Stimulated activated effector memory CD8-positive, alpha-beta T cell treated with anti-CD3 and anti-CD28 coated beads, Interleukin-12 subunit alpha, Interleukin-12 subunit beta, amount 100 ng/mL, for 72 hours (primary cell): ENCODE measurements at places on chromosomes 12 and 14.

DNA sequence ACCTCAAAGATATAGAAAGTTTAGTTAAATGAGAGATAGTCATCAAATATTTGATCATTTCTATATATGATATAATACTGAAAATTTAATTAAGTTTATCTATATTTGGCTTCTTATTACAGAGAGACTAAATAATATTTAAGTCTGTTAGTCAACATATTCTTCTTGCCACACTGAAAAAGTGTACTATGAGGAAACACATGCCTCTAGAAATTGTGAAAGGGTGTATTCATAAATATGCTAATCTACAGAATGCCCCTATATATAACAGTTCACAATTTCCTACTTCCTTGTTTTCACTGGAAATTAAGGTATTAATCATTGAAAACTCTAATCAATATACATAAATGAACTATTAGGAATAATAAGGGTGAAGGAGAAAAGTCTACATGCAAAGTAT, 31.4 kb upstream of the ETV6 start:
- no peak for DNase-seq

DNA sequence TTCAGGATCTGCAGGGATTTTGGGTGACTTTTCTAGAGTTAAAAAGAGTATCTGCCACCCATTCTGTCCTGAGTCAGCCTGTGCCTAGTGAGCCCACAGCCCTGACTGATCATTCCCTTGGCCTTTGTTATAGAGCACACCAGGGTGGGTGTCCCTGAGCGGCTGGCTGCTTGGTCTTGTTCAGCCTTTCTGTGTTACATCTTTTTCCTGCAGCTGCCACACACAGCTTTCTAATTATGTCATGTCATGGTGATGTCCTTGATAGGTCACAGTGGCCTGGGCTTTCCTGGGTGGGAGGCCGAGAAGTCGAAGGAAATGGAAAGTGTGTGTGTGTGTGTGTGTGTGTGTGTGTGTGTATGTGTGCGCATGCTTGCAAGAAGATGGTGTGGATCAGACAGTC, 293.2 kb upstream of the CRY1 start:
- DNase-seq: no peak

- DNase-seq: no peak
Observed at GRCh38 chr14:69232388-69232787, 27.6 kb upstream of the GALNT16 start.

- DNase-seq: no peak
Observed at GRCh38 chr12:20220339-20220738, 148.0 kb upstream of the PDE3A start.

DNA sequence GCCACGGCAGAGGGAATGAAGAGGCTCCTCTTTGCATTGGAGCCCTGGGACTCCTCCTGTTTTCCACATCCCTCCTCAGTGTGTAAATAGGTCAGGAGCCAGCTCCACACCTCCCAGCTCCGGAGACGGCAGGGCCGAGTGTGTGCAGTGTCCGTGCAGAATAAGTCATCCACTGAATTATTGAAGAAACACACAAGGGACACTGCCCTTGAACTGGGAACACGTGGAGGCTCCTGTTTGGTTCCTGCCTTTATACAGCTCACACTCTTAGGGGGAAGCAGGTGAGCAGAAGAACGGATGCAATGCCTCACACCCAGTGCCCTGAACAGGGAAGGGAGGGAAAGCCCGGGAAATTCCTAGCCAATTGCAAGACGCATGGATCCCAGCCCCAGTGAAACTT, 10.4 kb upstream of the FZD10 start:
- no peak for DNase-seq

- no peak for DNase-seq
Observed at GRCh38 chr12:127570387-127570786, 696.6 kb upstream of the TMEM132C start.

DNA sequence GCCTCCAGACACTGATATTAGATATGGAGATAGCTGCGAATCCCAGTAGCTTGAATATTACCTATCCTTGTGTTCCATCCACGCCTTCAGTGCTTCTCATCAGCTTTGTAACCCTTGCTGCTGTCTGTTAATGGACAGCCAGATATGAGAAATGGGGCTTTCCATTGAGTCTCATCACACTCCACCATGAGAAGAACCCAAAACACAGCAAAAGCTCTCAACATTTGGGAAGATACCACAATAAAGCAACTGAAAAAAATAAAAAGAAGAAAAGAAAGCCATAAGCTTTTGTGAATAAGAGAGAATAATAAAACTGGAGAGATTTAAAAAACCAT, 225.4 kb downstream of the GALC start:
- DNase-seq: no peak

DNA sequence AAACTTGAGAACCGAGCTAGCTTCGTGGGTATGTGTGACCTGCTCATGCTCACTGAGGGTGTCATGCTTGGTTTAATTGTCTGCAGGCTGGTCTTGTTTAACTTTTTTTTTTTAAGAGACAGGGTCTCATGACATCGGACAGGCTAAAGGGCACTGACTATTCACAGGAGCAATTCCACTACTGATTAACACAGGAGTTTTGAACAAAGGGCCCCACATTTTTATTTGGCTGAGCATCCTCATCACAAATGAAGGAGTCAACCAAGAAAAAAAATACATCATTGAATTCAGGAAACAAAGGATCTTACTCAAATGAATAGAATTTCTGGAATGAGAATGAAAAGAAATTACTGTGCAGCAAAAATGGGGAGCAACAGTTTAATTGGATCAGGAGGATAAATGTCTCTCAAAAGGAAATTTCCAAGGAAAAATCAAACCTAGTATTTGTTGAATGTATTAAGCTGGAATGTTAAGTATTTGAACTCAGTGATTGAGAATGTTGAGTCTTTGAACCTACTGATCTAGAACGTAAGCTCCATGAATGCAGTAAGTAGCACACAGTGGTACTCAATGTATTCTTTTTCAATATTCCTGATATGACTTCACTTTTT, 20.8 kb upstream of the PYROXD1 start:
- no peak for DNase-seq

- no peak for DNase-seq
Observed at GRCh38 chr12:49889361-49890095, 14.2 kb downstream of the FAIM2 start.

GRCh38 chr14:78130356-78130755, 39.8 kb upstream of the NRXN3 start:
- DNase-seq: no peak

DNA sequence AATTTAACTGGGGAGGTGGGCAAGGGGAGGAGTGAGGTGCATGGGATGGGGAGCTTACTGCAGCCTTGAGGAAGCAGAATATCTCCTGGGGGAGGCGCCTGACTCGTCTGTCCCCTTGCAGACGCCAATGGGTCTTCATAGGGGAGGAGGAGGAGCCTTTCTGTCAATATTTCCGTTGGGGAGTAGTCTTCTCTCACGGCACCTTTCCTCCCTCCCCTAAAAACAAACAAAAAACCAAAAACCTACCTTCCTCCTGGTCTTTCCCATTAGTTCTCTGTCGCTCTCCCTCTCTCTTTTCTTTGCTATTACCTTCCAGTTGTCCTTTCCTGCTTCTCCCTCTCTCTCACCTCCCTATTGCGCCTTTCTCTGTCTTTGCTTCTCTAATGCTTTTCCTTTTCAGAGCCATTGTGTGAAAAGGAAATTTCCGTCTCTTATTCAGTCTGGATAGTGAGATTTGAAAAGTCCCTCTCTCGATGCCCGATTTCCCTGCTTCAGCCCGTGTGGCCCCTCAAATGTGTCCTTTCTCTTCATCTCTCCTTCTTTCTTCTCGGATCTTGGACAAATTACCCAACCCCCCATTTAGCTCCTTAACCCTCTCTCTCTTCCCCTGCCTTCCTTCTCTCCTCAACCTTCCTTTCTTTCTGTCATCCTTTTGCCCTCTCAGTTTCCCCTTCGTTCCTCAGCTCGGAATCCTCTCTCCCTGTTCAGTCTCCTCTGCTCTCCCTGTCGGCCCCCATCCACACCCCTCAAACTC, 5.9 kb downstream of the GPR84 start:
- no peak for DNase-seq

DNA sequence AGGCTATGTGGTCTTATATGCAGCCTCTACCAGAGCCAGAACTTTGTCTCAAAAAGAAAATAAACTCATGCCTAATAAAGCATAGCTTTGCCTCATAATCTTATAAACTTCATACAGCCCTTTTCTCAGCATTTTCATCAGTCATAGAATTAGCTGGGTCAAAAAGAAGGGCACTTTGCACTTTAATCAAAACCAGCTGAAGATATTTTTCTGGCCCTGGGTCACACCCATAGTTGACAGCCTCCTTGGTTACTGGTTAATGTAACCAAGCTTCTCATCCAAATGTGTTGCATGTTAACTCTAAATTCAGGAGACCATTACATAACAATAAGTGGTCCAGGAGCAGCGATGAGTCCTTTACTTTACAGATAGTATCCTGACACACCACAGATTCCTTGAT, 558.2 kb downstream of the FLRT2 start:
- DNase-seq: no peak

- peak; percentile 36 for DNase-seq
Observed at GRCh38 chr12:123937707-123938591, 34.7 kb downstream of the CCDC92 start.

- no peak for DNase-seq
Observed at GRCh38 chr12:122846622-122847515, 11.6 kb downstream of the HIP1R start.

DNA sequence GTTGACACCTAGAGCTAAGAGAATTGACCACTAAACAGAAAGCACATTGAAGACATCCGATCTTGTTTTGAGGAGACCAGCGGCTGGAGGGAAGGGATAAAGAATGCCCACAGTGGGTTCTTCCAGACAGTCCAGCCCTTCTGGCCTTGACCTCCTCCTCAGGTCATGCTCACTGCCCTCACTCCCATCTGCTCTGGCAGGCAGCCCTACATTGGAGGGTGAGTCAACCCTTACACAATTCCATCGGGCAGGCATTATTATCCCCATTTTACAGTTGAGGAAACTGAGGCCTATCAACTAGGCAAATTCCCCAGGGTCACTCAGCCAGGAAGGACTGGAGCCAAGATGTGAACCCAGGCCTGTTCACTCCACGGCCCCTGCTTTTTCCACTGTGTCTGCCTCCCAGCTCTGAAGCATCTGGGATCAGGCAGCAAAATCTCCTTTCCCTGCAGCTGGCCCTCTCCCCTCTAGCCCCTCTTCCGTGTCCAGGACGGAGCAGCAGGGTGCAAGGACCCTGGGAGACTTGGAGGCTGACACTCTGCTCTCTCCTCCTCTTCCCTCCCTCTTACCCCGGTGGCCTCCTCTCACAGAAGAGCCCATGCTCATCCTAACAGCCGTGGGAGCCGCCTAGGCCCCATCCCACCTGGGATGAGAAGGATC, 5.3 kb downstream of the SCNN1A start:
- no peak for DNase-seq

DNA sequence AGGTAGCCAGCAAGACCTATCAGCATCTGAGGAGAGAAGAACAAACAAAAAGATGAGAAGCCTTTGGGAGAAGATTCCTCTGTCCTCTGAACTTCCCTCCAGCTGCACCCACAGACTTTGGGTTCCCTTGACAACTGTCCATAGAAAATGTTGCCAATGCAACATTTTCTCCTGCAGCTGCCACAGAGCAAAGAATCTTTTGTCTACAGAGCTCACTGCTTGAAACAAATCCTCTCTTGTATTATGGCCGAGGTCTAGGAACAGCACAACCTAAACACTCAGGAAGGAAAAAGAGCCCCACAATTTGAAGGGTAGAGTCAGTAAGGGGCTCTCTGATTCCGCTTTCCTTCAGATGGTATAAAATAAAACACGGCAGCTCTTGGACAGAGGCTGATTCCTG, 14.3 kb downstream of the POMT2 start:
- no peak for DNase-seq

GRCh38 chr12:12839873-12840579, 26.9 kb downstream of the DDX47 start:
- no peak for DNase-seq

DNA sequence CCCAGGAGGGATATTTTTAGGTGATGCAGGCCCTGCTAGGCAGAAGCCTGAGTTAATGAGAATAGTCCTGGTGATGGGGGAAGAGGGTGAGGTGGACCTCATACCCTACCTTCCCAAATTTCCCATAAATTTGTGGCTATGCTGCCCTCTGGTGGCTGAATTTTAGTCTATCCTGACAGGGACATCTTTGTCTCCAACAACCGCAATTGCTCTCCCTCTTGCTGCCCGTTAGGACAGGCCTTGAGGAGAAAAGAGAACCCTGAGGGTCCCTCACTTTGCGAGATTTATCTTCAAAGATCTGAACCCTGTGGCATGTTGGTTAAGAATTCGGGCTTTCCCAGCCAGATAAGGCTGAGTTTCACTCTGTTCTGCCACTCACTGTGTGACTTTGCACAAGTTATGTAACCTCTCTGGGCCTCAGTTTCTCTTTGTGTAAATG, 9.8 kb upstream of the ZNF385A start:
- DNase-seq: no peak

DNA sequence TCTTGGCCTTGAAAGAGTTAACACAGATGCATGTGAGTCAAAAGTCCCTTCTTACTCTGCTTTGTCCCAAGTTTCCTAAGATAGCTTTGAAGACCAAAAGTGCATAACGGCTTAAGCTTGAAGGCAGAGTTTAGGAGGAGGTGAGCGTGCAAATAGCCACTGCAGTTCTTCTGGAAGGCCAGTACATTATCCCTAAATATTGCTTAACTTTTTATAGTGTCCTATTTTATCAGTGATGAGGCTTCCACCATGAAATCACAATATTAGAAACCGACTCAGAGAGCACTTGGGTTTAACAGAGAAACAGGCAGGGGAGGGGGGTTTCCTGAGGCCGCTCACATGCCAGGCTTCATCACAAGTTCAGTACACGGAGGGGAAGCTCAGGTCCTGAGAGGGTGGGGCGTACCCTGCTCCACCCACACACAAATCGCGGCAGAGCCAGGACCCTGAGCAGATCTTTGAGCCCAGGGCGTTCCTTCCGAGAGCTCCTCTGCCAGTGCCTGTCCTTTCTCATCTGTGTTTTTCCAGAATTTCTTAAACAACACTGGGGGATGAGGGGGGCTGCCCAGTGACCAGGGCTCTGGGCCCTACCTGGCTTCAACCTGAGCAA, 26.8 kb upstream of the BDKRB2 start:
- DNase-seq: no peak

- DNase-seq: no peak
Observed at GRCh38 chr12:56042843-56043242, 1.1 kb downstream of the RPS26 start.
